Hematopoietic multipotent progenitor cell (in vitro differentiated cells): ENCODE measurements at places on chromosomes 1 and 21.

DNA sequence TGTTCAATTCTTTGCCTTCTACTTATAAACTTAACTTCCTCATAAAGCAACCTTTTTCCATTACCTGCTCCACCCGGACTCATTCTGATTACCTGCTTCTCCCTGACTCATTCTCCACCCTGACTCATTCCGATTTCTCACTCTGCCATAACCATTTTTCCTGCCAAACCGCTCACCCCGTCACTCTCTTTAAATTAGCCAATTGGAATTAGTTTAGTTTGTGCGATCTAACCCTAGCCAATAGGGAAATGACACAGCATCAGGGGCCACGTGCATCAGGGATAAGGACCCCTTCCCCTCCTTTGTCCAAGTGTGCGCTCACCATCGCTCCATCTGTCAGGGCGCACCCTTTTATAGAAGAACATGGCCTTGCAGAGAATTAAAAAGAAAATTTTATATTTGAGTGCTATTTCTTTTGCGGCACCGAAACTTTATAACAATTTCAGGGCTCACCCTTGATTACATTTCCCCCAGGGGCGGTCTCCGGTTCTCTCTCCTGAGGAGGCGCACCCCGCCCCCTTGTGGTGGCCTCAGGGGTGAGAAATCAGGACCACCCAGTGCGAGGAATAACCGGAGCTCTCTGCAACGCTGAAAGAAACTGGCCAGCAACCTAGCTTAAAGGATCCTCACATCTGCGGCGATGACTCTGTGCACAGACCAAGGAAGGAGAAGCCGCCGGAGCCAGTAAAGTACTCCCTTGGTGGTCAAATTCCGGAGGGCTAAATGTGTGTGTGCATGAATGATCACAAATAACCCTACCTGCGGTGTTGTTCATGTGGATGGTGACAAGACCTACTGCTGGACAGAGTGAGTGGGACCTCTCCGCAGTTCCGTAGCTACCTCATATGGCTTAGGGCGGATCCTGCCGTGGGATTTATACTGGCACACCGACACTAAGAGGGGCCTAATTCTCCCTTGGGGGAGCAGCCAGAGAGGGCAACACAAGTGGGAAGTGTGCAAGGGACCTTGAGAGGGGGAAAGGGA is 30.3 kb upstream of the CBR3 start:
- peak; percentile 82 for DNase-seq

DNA sequence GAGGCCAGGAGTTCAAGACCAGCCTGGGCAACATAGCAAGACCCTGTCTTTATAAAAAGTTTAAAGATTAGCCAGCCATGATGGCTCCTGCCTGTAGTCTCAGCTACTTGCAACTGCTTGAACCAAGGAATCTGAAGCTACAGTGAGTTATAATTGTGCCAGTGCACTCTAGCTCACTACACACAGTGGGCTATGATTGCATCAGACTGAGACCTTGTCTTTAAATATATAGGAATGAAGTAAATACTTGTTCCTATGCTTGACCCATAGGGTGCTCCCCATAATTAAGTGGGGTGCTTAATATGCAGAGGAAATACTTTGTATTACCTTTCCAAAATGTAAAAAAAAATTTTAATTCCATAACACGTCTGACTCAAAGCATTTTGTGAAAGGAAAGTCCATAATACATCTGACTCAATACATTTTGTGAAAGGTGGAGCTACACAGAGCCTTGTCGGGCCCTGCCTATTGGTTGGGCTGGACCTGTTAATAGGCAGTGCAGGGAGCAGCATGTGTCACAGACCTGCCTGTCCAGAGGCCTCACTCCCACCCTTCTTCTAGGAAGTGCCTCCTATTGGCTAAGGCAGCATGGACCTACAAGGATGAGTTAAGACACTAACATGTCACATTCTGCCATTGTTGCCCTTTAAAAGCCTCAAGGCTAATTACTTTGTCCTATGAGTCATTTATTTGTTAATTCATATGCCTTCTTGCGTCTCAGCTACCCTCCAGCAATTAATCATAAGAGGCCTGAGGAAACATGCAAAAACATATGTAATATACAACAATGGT is 33.6 kb downstream of the CD58 start:
- no peak for DNase-seq

DNA sequence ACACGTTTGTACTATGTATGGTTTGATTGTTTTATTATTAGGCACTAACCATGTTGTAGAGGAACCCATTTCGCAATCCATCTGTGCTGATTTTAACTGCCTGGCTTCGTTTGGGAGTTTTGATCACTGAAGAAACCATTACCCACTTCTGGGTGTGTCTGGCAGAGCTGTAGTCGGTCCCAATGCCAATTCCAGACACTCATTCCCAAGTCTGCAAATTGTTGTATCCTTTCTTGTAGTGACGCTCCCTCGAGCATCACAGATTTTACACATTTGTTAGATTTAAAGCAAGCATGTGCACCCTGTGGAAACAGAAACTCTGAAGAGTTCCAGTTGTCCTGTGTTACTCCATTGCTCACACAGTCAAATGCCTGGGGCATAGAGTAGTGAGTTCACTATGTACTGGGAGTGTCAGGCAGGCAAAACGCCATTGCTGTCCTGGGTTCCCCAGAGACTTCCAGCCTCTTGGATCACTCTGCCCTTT is 31.0 kb upstream of the EFCAB14 start:
- no peak for DNase-seq

DNA sequence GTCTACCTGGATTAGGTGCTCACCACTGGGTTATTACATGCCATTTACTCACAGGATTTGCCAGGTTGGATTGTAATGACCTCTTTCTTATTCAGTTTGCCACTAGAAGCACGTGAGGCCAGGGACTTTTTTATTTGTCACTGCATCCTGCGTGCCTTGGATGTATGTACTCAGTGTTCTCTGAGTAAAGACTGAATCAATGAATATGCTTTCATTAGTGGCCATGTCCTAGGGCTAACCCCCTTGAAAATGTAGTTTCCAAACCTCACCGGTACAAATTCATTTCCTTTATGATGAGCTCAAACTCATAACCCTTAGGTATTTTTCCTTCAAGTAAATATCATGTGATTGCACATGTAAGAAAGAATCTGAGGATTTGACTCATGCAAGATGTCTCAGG is 1.3 kb upstream of the ZP4 start:
- DNase-seq: no peak

- DNase-seq: no peak
Observed at GRCh38 chr1:244090645-244091044, 39.6 kb downstream of the ZBTB18 start.
